ENCODE measurements at places on chromosomes 7 and 10.

GRCh38 chr7:55110282-55110992, 91.6 kb downstream of the EGFR start:
- no peak for DNase-seq

DNA sequence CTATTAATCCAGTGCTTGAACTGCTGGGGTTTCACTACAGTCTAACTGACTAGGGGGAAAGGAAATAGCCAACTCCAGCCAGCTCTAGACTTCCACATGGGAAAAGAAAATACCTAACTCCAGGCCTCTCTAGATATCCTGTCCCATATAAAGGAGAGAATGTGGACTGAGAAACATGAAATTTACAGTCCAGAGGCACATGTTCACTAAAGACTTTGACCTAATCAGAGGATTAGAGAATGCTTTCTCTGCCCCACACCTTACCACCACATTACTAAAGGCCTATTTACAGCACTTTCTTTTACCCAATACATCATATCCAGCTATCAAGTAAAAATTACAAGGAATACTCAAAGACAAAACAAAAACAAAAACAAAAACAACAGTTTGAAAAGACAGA, 164.2 kb downstream of the PCLO start:
- DNase-seq: no peak

DNA sequence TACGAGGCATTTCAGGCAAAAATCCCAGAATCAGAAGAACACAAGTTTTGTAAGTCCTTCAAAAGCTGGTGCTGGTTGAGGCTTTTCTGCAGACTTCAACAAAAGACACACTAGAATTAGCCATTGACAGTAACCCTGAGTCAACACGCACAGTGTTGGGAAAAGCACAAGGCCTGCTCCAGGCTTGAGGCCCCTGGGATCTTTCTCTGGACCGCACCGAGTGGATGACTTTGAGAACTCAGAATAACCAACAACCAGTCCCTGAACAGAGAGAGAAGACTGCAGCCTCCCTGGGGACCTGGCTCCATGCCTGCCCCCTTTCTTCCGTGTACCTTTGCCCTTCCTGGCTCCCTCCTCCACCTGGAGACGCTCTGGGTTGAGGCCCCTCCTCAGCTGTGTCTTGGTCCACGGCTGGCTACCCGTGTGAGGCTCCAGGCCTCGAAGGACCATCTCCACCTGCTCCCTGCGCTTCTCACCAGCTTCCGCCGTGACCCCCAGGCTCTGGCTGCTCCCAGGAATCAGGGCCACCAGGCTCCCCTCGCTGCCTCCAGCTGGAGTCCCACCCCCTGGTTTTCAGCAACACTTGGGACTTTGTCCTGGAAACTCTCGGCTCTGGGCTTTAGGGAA, 28.4 kb downstream of the DIP2C start:
- no peak for DNase-seq

DNA sequence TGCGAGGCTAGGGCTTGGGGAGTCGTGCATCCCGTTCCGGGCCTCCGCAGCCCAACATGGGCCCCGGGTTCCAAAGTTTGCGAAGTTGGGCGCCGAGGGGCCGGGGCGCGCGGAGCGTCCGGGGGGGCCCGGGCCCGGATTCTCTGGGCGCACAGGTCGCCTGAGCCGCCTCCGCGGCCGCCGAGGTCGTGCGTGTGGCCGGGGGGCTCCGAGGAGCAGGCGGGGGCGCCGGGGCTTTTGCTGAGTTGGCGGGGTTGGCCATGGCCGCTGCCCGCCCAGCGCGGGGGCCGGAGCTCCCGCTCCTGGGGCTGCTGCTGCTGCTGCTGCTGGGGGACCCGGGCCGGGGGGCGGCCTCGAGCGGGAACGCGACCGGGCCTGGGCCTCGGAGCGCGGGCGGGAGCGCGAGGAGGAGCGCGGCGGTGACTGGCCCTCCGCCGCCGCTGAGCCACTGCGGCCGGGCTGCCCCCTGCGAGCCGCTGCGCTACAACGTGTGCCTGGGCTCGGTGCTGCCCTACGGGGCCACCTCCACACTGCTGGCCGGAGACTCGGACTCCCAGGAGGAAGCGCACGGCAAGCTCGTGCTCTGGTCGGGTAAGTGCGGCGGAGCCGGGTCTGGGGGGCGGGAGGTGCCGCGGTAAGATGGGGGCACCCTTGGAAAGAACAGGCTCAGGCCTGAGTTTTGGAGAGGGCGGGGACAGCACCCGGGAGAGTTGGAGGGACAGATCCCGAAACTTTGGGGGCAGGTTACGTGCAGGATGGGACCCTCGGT, 643 bp downstream of the SMO start:
- peak; percentile 30 for DNase-seq

- DNase-seq: no peak
Measured at GRCh38 chr7:101167645-101168411, 2.5 kb upstream of the VGF start.

DNA sequence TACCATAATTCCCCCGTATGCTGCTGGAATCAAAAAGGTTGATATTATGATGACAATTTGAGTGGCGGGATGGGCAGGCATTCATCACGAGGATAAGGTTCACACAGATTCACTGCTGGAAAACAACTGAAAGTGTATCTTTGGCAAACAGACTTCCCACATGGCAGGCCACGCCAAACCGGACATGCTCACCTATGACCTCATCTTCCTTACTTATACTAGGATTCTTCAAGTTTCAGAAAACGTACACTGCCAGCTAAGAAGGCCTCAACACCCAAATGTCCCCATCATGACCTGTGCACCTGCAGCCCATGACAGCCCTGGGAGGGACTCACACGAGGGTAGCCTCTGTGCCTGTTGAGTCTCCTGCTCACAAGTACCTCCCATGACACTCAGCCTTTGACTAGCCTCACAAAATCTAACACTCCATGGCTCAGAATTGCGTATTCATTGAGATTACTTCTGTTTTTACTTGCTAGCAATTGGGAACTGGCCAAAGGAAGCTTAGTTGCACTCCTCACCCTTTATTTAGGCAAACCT, 259.0 kb upstream of the GHITM start:
- DNase-seq: no peak

DNA sequence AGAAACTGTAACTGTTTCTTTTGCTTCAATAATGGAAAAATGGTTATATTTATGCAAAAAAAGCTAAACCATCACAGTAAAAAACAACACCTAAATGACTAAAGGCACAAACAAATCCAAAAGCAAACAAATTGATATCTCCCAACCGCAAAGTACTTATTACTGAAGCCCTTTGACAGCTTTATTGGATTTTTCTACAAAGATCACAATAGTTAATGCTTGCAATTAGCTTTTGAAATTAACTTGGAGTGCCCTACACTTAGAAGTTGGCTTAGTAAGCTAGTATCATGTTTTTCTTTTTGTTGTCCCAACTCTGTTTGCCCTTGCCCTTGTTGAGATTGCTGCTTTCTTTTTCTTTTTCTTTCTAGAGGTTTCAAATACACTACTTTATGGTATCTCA, 257.5 kb downstream of the INHBA start:
- DNase-seq: no peak

DNA sequence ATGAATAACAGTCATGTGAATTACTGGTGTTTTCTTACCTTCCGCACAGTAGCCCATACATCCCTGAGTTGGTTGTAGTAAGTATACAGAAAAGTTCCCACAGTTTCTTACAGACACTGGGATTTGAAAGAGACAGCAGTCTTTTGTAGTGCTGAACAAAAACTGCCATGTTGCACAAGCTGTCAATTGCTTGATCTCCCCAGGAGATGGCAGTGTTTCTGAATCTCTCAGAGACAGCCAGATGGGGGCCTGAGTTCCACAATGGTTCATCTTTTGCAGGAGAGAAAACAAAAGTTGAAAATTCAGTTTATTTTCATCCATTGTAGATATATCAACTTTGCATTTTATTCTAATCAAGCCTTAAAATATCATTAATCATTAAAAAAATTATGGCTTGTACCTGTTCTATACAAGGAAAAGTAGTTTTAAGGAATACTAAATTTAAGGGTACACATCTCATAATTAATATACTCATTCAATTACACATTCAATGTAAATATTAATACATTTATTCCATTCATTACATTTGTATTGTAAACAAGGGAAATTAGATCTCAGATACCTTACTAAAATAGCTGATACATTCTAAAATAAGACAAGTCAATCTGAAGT, 14.5 kb downstream of the VWDE start:
- DNase-seq: peak; percentile 45
